Head of caudate nucleus (tissue), 42 donors: ENCODE measurements at places on chromosomes 6 and 20.

- DNase-seq: no peak
Observed at GRCh38 chr20:15512916-15513315, 1060.3 kb downstream of the KIF16B start.

DNA sequence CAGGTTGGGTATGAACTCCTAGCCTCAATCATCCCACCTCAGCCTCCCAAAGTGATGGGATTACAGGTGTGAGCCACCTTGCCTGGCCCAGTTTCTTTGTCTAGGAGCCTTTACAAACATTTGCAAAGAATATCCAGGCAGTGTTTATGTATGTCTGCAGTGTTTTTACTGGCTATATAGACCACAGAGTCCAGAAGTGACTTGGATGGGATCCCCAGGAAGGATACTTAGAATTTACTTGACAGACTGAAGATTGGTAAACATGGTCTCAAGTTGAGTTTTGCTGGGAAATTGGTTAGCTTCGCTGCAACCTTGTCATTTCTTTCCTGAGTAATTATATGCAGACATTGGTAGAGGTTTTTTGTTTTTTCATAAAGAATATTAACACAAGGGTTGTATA, 23.8 kb downstream of the JARID2 start:
- DNase-seq: no peak

- no peak for DNase-seq
Observed at GRCh38 chr6:37694259-37694658, 3.4 kb downstream of the MDGA1 start.

DNA sequence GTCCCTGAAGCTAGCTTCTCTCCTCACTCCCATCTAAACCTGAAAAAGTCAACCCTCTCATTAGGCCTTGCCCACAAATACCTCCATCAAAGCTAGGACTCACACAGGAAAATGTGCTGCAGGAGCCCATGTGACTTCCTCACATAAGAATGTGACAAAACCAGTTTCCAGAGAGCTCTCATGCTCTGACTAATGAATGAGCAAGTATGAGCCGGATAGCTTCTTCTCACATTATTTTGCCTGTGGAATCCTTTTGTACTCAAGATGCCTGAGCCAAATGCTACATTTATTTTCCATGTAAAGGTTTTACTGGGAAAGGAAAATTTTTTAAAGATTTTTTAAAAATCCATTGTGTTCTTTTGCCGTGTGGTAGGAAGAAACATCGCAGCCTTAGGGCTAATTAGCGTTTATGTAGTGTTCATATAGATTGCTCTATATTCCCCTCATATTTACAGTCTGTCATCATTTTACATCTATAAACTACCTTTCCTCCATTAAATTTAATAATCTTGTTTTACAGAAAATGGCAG, 68.6 kb upstream of the CCN6 start:
- DNase-seq: no peak

DNA sequence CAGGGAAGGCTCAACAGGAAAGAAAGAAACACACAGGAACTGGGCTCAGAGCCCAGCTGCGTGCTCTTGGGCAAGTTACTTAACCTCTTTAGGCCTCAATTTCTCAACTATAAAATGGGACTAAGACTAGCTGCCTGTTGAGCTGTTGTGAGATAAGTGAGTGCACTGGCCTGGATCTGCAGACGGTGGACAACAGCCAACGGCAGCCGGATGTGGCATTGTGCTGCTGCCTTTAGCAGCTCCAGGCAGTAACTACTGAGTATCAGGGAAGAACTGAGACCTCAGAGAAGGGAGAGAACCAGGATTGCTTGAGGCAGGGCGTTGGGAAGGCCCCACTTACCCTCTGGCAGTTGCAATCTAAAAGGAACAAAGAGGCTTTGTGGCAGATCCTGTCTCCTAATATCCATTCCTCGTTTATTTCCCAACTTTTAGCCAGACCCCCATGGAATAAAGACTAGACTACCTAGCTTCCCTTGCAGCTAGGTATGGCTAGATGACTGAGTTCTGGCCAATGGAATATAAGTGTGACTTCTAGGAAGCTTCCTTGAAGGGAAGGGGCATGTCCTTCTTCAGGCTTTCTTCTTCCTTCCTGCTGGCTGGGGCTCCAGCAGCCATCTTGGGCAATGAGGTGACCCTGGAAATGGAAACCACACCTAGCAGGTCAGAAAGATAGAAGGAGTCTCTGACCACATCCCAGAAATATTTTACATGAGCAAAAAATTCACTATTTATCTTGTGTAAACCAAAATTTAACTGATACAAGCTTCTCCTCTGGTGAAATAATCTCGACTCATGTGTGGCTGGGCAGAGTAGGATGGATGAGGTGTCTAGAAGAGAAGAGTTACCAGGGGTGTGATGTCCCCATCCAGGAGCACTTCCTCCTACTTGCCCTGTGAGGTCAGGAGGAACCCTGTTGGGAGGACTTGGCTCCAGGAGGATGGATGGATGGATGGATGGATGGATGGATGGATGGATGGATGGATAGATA, 67.6 kb downstream of the MRPL14 start:
- DNase-seq: no peak

DNA sequence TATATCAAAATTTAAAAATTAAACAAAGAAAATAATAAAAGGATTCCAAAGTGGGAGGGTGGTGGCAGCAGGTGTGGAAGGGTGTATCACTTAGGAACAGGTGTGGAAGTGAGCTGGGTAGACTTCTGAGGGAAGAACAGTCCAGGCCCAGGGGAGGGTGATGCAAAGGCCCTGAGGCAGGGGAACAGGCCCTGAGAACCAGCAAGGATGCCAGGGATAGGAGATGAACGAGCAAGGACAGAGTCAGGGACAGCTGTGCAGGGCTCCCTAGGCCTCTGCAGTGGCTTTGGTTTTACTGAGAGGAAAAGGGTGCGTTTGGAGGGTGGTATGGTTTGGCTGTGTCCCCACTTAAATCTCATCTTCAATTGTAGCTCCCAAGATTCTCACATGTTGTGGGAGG, 9.4 kb upstream of the RAET1E start:
- DNase-seq: no peak

DNA sequence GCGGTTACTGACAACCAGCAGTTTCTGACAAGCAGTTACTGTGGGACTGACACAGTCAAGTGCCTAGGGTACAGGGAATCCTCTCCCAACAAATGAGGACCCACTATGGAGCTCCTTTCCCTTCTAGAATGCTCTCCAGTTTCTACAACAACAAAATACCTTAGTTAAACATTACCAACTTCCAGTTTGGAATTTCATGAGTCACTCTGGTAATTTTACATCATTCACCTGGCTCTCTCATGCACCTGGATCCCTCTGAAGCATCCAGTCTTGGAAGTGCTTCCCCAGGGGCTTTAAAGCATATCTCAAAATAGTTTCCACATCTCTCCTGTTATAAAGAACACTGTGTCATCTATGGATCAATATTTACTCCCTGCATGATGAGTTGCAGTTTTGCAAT, 286.7 kb upstream of the SPTLC3 start:
- no peak for DNase-seq

GRCh38 chr6:89895276-89895874, 1.1 kb downstream of the GJA10 start:
- DNase-seq: no peak

DNA sequence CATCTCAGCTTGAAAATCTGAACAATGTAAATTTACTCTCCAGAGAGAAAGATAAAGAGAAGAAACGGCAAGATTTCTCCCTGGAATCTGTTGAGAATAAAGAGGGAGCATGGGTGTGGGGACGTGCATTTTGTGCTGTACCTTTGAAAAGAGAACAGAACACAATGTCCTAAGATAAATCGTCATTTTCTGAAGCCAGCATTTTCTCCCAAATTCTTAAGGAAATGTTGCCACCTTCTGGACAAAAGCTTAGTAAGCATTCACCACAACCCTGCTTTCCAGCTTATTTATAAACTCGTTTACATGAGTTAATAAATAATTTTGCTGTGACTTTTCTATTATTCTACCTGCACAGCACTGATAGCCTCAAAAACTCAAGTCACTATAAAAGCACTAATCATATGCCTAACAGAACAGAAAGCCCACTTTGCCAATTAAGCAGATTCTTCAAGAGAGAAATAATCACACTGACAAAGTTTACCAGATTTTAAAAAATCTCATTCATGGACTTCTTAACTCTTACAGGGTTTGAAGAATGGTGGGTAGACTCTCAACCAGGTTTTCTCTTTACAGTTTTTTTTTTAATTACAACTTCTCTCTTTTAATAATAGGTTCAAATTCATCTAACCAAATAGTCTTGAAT, 155.8 kb downstream of the MBOAT1 start:
- DNase-seq: peak; percentile 7

- DNase-seq: no peak
Observed at GRCh38 chr6:67252663-67253062, 1382.4 kb upstream of the ADGRB3 start.

- DNase-seq: no peak
Observed at GRCh38 chr20:19588732-19589131, 169.3 kb upstream of the RIN2 start.

GRCh38 chr6:134517145-134517658, 199.3 kb upstream of the SGK1 start:
- peak; percentile 39 for DNase-seq

- no peak for DNase-seq
Observed at GRCh38 chr6:11237956-11238355, 5.5 kb upstream of the NEDD9 start.

DNA sequence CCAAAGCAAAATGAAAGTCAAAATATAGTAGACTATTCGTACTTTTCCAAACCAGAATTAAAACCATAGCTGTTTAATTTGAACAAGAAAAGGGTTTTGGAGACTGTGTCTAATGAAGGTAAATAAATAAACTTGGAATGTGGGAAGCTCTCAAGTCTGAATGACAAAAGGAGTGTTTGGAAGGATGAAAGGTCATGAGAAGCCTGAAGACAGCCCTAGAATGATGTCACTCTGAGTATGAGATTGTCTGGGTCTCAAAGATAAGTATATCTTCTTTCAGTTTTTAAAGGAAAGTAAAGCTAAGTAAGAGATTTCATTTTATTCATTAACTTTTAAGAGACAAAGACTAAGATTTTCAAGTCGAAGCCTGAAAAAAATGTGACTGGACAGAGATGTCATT, 72.9 kb downstream of the RFX6 start:
- DNase-seq: no peak

- no peak for DNase-seq
Observed at GRCh38 chr6:40344566-40345167, 242.5 kb downstream of the LRFN2 start.
